ENCODE measurements at places on chromosomes 12 and 14.

GRCh38 chr14:32033543-32033942 lies 43.6 kb upstream of the ARHGAP5 start:
- DNase-seq: no peak

- no peak for DNase-seq
These were observed 379.4 kb downstream of the RPS29 start for GRCh38 chr14:49206828-49207227.

DNA sequence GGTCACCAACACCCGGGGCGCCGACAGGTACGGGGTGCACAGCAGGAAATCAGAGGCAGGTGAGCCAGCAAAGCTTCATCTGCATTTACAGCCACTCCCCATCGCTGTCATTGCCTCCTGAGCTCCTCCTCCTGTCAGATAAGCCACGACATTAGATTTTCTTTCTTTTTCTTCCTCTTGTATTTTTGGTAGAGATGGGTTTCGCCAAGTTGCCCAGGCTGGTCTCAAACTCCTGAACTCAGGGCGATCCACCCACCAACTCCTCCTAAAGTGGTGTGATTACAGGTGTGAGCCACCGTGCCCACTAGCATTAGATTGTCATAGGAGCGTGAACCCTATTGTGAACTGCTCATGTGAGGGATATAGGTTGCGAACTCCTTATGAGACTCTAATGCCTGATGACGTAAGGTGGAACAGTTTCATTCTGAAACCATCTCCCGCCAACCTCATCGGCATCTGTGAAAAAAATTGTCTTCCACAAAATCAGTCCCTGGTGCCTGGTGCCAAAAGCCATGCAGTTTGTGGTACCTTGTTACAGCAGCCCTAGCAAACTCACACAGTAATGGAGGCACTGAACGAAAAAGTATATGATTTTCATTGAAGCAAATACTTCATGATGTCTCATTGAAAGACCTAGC lies 1.5 kb downstream of the STYK1 start:
- DNase-seq: no peak

DNA sequence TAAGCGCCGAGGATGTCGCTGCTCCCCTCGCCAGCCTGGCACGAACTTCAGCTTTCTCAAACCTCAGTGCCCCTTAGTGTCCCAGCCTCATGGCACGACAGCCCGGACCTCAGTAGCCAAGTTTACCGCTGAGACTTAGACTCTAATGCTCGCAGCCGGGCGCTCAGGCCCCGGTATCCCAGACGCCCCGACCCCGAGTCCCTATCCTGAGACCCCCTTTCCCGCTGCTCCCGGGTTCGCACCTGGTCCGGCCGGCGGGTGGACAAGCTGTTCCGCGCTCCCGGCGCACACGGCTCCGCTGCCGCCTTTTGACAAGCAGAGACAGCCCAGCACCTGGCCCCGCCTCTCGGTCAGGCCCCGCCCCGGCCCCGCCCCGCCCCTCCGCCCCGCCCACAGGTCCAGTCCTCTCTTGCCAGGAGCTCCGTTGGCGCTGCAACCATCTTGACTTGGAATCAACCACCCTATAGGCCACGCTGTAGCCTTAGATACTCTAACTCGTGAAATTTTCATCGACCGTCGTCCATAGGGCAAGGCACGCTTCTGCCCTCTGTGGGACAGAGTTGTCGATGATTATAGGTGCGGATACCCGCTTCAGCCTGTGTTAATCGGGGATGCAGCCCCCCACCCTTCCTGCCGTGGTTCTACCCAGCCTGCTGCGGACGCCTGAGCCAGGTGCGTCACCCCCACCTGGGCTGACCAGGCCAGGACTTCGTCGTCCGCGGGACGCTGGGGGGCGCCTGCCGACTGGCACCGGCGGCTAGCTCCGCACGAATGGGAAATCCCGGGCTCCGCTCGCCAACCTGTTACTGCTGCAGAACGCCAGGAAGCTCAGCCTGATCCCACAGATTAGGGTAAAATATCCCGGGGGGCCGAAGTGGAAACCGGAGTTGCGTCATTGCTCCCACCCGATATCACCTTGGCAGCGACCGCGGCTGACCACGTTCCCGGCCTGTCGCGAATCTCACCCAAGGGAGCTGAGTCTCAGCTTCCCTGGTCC lies at the start of gene VDR:
Gene VDR (minus strand): TSS at position 282 of the 997 bp plus-strand sequence. CDS start 25,881 bp downstream, outside the sequence.
- DNase-seq: peak; percentile 72

DNA sequence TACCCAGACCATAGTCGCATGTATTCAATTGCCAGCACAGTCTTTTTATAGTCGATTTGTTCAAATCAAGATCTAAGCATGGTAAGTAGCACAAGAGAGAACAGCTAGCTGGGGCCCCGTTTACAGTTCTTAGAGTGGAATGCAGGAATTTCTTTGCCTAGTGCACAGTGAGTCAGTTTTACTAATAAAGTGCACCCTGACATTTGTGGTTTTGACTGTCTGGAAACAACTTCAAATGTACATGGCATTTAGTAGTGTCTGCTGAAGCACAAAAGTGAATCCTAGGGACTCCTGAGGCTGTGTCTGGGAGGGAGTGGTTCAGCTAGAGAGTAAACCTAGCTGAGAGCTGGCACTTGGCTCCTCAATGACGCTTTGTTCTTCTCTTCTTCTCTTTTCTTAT lies 64.9 kb downstream of the TMX1 start:
- DNase-seq: peak; percentile 89

DNA sequence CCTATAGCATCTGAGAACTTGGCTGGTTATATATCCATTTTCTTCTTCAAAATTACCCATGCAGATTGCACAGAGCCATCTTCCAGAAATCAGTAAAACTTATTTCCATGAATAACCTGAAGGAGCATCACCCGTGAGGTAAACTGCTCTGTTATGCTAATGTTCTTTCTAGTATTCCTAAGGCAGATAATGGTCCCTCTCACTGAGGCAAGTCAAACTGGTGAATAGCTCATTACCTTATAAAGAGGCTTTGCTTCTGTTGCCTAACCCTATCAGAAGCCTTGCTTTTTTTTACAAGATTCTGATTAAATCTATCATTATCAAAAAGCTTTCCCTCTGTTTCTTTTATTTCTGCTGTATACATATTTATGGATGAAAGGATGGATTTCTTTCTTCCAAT lies 307.6 kb upstream of the FLRT2 start:
- DNase-seq: no peak

GRCh38 chr12:105613269-105613668 lies 282.8 kb downstream of the C12orf75 start:
- DNase-seq: no peak

DNA sequence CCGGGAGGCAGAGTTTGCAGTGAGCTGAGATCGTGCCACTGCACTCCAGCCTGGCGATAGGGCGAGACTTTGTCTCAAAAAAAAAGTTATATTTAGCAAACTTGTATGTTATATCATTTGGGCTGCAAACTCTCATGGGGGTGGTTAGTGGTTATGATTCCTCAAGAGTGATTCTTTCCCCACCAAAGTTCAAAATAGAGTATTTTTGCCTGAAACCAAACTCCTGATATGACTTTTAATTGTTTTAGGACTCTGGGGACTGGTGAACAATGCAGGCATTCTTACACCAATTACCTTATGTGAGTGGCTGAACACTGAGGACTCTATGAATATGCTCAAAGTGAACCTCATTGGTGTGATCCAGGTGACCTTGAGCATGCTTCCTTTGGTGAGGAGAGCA lies 18.6 kb downstream of the HSD17B6 start:
- no peak for DNase-seq

DNA sequence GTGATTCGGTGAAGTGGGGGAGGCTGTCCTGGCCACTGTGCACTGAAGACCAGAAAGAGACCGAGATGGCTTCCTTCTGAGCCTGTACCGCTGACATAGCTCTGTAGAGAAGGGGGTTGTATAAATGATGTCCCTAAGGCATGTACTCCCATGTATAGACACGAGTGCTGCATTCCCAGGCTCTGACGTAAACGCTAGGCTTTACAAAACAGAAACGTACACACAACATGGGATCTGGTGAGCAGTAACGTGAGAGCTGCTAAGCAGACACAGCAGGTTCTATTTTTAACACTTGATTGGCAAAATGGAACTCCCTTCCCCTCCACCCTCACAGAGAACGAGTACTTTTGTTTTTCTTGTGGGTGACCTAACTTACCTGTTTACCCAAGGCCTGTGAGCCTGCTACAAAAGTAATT lies 35.9 kb downstream of the ACADS start:
- DNase-seq: no peak

DNA sequence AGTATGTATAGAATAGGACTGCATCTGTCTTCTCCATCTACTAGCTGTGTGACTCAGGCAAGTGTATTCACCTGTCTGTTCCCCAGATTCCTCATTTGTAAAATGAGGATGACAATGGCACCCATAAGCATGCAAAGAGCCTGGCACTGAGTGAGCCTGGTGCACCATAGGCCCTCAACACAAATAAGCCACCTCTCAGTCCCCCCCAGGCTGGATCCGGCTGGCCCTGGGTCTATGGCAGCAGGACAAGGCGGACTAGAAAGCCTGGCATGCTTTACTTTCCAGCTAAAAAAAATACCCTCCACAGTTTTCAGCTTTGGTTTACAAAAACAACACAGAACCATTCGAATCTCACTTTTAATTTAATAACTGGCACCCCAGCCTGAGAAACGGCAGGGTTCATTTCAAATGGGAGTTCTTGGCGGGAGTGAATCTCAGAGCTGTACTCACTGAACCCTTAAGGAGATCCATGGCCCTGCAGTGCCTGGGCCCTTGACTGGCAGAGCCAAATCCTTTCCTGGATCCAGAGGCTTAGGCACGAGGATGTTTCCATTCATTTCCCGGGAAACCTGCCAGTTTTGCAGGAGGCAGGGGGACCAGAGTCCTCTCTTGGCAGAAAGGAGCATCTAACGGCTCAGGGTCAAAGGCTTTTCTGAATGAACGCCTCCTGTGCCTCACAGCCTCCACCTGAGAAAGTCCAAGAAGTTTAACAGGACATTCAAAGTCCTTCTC lies 17.7 kb downstream of the SYNE3 start:
- no peak for DNase-seq

DNA sequence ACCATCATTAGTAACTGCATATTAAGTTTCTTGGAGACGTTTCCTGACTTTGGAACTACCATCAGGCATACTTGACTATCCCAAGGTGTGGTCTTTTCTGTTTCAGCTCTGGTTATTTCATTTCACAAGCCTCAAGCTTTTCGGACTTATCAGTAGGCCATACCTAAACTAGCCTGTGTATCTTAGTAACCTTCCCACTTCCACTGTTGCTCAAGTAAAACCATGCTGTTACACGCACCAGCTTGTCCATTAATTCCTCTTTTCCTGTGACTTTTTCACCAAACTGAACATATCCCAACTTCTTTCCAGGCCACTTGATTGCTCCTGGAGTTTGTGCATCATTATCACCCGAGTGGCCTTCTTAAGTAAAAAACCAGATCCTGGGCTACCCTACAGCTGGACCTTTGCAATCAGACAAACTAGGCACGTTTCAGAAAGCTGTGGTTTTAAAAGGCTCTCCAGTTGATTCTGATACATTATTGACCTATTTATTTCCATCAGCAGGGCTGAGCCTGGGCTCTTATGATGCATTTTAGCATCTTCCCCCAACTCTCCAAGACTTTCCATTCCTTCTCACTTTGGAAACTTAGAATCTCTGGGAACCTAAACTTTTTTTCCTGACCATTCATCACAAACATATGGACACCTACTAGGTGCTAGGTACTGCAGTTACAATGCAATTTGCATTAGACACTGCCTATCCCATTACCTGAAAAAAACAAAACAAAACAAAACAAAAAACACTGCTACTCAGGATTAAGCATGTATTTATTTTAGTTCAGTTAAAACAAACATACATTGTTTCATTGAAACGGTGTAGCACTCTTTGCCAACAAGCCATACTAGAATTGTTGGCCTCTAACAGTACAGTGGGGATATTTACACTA lies 14.9 kb downstream of the SLC38A2 start:
- peak; percentile 42 for DNase-seq
